GM12864 (cell line): ENCODE measurements at places on chromosomes 12 and 14.

- DNase-seq, result no peak
Observed at GRCh38 chr12:113174461-113175384, 10.6 kb downstream of the DDX54 start.

GRCh38 chr12:125983094-125983783 is 918.0 kb downstream of the AACS start:
- DNase-seq, result no peak

DNA sequence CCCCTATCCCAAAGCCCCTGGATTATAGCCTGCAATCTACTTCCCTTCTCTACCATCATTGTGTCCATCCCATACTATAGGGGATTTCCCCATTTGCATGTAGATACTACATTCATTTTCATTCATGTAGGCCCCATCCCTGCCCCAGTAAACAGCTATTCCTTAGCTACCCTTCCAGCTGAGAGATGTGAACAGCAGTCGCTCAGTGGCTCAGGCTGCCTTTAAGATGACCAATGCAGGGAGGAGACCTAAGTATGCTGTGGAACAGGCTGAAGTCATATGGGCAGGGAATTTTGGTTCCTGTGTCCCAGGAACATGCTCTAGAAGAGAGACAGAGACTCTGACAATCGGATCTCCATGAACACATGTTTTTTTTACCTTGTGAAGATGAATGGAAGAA is 481.2 kb upstream of the SYT1 start:
- no peak for DNase-seq

GRCh38 chr12:44523828-44524227 is 352.3 kb downstream of the NELL2 start:
- no peak for DNase-seq

GRCh38 chr14:71328183-71328582 is 420.9 kb downstream of the PCNX1 start:
- DNase-seq, result peak; percentile 64

DNA sequence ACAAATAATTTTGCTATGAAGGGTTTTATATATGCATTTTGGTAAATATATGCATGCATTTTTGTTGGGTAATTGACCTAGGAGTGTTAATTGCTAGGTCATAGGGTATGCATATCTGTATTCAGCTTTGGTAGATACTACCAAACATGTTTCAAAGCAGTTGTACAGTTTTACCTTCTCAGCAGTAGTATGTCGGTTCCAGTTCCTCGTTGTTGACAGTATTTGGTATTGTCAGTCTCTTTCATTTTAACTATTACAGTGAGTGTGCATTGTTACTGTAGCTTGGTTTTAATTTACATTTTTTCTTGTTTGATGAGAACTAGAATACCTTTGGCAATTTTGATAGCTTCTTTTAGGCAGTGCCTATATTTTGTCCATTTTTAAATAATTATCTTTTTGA is 98.9 kb downstream of the ARID2 start:
- no peak for DNase-seq

DNA sequence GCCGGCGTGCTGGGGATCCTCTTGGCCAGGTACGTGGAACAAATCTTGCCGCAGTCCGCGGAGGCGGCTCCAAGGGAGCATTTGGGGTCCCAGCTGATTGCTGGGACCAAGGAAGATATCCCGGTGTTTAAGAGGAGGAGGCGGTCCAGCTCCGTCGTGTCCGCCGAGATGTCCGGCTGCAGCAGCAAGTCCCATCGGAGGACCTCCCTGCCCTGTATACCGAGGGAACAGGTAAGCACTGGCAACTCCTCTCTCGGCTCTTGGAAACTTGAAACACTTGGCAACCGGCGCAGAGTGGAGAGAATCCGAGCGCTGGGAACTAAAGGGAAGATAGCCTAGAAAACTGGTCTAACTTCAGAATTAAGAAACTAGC is 1.7 kb downstream of the PDE3A start:
- no peak for DNase-seq

DNA sequence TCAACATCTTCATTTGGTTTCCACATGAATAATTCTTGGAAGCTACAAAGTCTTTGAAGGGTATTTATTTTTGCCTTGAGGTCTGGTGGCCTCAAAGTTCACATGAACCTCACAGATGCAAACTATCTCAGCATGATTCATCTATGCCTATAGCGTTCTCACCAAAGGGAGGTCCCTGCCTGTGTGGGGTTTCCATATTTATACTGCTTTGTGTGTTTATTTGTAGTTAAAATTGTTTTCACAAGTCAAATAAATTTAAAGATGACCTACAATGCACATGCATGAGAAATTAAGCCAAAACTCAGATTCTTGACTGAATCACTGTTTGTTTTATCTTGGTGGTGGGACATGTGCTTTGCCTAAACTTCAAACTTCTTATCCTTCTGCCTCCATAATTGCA is 176.7 kb downstream of the PPM1H start:
- DNase-seq, result no peak
